ENCODE measurements at places on chromosomes 7 and 10.

DNA sequence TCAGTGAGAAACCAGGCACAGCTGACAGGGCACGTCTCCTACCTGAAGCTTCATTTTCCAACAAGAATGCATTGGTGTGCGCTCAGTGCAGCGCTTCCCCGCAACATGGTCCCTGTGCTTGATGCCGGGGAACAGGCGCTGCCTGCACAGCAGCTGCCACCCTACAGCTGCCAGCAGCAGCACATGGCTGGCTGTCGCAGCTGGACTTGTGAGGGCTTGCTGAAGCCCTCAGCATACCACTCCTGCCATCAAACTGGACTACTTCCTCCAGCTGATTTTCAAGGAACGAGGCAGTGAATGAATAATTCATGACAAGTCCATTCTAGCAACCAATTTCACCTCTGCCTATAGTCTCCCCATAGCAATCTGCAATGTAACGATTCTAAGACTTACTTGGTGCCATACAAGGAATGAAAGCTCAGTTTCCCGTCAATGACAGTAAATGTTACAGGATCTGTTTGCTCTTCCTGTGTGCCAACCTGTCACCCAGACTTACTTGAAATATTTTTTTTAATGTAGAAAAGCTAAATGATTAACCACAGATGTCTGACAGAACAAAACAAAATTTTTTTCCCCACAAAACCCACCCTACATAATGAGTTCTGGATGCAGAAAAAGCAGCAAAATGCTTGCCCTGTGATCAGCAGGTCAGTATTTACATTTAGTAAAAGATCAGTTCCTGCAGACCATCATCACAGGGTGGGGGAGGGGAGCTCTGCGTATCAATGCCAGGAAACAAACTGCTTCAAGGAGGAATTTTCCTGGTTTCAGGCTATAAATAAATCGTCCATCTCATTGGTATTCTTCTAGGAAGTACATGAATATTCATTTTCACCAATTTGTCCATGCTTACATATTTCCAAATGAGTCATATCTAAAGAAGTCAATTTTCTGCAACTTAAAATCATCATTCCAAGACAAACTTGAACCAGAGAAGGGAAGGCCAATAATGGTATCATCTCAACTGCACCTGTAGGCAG is 140.6 kb downstream of the ALOX5 start:
- DNase-seq, result peak; percentile 56

DNA sequence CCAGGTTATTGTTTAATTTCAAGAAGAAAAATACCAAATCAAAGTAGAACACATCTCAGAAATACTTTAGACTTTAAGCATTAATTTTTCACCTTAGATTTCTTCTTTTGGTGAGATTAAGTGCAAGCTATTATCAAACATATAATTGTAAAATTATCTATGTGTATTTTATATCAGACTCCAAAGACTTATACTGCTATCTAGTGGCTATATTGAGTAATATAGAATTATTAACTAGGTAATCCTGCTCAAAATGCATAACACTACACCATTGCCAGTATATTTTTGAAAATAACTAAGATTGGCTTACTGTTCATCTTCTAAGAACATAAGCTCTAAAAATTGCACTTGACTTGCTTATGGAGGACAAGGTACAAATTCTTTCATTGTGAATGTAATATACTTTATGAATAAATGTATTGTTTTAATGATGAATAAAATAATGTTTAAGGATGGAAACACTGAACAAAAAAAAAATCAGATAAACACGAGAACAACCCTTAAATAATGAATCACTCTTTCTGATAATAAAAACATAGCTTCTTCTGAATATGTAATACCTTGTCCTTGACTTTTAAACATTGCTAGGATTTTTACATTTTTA is 86.7 kb upstream of the GNAI1 start:
- no peak for DNase-seq

DNA sequence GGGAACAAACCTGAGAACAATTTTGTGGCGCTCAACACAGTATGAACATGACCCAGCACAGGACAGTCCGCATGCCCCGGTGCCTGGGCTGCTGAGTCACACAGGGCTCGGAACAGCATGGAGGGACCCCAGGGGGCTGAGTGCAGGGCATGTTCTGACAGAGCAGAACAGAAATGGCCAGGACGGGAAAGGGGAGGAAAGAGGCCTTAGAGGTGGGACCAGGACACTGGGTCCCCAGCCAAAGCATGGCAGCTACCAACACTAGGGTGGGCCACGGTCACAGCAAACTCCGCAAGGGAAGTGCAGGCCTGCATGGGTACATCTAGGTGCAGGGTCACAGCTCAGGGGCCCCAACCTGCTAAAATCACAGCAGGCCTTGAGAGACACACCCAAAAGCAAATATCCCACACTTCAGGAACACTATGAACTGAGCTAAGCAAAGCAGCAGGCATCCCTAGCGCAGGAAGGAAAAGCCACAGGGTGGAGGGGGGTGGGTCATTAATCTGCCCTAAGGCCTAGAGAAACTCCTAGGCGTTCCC is 5.6 kb downstream of the IMPDH1 start:
- DNase-seq, result no peak

- DNase-seq, result no peak
Observed at GRCh38 chr7:10075866-10076265, 897.8 kb upstream of the PHF14 start.

DNA sequence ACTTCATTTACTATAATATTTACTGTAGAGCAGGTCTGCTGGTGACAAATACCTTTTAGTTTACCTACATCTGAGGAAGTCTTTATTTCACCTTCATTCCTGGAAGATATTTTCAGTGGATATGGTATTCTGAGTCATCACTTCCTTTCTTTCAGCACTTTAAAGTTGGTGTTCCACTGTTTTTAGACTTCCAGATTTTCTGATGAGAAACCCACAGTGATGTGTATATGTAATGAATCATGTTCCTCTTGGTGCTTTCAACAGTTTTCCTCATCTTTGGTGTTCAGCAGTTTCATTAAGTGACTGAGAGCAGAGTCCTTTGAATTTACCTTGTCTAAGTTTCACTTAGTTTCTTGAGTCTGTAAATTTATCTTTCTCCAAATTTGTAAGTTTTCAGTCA is 36.4 kb downstream of the COPG2 start:
- no peak for DNase-seq

DNA sequence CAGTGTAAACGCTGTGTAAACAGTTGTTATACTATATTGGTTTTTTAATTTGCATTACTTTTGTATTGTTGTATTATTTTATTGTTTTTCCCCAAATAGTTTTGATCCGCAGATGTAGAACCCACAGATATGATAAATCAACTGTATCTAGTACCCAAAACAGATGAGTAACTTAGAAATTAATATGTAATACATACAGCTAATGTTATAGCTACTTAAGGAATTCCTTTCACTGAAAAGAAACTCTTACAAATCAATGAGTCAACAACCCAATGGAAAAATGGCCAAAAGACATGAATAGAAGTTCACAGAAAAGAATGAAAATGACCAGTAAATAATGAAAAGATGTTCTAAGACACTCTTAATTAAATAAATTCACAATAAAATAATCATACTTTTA is 32.3 kb upstream of the ARL4A start:
- no peak for DNase-seq

- DNase-seq, result no peak
Observed at GRCh38 chr7:45074528-45075354, 14.0 kb downstream of the NACAD start.

GRCh38 chr7:138396251-138397070 is 63.6 kb upstream of the TRIM24 start:
- no peak for DNase-seq

GRCh38 chr7:2559283-2559950 is 638 bp downstream of the IQCE start:
- no peak for DNase-seq

GRCh38 chr10:96038476-96039387 is 4.7 kb upstream of the CCNJ start:
- no peak for DNase-seq

DNA sequence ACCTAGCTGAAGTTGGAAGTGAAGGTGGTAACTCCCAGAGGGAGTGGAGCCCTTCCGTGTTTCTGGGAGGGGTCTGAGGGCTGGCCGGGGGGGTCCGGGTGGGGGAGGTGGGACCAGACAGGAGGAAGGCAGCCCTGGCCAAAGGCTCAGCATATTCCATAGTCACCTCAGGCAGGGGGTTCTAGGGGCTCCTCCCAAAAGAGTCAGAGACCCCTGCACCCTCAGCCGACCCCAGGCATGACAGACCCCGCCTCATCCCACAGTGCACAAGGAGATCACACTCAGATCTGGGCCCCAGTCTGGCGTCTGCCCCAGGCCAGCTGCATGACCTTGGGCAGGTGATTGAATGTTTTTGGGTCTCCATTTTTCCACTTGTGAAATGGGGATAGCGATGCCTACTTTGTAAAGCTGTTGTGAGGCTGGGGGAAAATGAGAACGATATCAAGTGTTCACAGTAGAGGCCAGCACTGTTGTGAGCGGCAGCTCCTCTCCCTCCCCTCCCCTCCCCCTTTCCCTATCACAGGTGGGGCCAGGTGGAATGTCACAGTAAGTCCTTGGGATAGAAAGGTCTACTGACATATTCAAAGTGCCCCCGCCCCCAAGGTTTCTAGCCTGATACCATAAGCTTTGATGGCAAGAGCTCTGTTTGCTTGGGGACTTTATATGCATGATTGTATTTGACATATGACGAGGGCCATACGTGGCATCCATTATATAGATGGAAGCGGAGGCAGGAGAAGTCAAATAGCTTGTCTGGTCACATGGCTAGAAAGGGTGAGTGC is 33.3 kb downstream of the DNAJB12 start:
- DNase-seq, result no peak

DNA sequence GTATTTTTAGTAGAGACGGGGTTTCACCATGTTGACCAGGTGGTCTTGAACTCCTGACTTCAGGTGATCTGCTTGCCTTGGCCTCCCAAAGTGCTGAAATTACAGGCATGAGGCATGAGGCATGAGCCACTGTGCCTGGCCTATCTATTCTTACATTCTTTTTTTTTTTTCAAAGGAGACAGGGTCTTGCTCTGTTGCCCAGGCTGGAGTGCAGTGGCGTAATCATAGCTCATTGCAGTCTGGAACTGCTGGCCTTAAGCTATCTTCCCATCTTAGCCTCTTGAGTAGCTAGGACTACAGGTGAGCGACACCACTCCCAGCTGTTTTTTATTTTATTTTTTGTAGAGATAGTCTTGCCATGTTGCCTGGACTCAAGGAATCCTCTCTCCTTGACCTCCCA is 20.5 kb downstream of the RSBN1L start:
- DNase-seq, result no peak

GRCh38 chr7:133602291-133602690 is 349.4 kb downstream of the EXOC4 start:
- DNase-seq, result no peak

GRCh38 chr7:68423356-68423755 is 1174.9 kb upstream of the AUTS2 start:
- no peak for DNase-seq

GRCh38 chr7:98681511-98681910 is 64.4 kb downstream of the NPTX2 start:
- DNase-seq, result no peak
